ENCODE measurements at places on chromosomes 3 and 15. TPM values are rescaled to one million over a fixed set of nuclear protein-coding genes. Genes with fewer than 3 reads are reported as not detected.

Gene CLDN16
- total RNA-seq, result 0.30 TPM

Gene SI
- total RNA-seq, result not detected

Gene ITPKA
- 0.91 TPM for total RNA-seq

Gene OR5K2
- total RNA-seq, result not detected

Gene TTLL13
- total RNA-seq, result not detected

Gene ATP2B2
- total RNA-seq, result not detected
